Bronchial epithelial cell (primary cell): ENCODE measurements at places on chromosomes 6 and 20. TPM values are rescaled to one million over a fixed set of nuclear protein-coding genes. Genes with fewer than 3 reads are reported as not detected.
A peak's percentile ranks its signal among the peaks of the same experiment; 100 is the strongest.

DEFB132 gene
- total RNA-seq, result not detected in 2 replicates

SIRPG gene
- total RNA-seq, result not detected in 2 replicates

GRCh38 chr20:49400410-49400809 lies 82.1 kb downstream of the KCNB1 start:
- DNase-seq, result no peak

DNA sequence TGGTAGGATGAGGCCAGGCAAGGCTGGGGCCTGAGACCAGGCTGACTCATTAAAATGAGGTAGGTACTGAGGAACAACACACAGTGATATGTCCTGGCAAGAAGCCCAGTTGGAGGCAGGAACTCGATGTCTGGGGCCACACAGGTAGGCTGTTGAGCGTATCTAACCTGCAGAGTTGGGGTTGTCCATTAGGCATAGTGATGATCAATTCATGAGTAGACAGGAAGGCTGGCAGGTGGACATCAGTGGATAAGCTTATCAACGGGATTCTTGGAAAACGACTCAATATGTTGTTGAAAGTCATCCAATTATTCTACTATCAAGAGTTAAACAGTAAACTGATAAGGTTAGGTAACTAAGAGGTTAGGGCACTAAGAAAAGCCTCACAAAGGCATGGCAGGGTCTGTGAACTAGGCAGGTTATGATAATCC lies 193.2 kb upstream of the COL21A1 start:
- DNase-seq, result peak; percentile 44

- DNase-seq, result peak; percentile 82
These were observed 300.6 kb upstream of the ECI2 start for GRCh38 chr6:4435981-4436445.

GRCh38 chr6:21228411-21228810 lies 365.1 kb upstream of the SOX4 start:
- DNase-seq, result peak; percentile 94
